Left colon (tissue), 2 donors: ENCODE measurements at places on chromosomes 16 and 17. TPM values are rescaled to one million over a fixed set of nuclear protein-coding genes. Genes with fewer than 3 reads are reported as not detected.

GRCh38 chr17:31297090-31297489, at the start of gene OMG:
Gene OMG (minus strand): TSS chr17:31297239. CDS start chr17:31296331, 908 bp downstream.
- DNase-seq, result no peak

- DNase-seq, result no peak
Measured at GRCh38 chr17:19705201-19705600, 11.2 kb downstream of the SLC47A2 start.

DNA sequence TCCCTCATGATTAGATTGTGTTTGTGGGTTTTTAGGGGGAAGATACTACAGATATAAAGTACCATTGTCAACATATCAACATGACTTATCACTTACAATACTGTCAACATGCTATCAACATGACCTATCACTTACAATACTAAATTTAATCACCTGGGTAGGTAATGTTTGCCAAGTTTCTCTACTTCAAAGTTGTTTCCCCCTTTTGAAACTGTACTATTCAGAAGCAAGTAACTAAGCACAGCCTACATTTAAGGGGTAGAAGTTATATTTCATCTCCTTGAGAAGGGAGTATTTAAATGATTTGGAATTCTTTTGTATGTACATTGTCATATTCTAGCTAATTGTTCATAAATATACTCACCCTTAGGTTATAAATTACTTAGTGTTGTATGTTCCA, 68.7 kb downstream of the TRIM37 start:
- DNase-seq, result no peak

DNA sequence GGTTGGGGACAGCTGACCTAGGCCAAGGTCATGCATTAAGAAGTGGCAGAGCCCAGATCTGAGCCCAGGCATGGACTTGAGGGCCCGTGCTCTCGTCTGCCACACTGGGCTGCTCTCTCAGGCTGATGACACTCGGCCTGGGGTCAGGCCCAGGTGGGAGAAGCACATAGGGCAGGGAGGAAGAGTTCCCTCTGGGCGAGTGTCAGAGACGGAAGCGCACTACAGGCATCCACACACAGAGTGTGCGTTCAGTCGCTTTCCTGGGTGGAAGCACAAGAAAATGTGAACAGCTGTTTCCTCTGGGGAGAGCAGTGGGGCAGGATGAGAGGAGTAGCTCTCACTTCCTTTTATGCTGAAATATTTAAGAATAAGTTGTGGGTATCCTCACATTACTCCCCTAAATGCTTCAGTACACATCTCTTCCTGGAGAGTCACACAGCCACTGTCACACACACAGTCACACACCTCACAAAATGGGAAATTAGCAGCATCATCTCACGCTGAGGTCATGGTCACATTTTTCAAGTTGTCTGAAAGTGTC, 59.7 kb downstream of the B9D1 start:
- DNase-seq, result no peak

DNA sequence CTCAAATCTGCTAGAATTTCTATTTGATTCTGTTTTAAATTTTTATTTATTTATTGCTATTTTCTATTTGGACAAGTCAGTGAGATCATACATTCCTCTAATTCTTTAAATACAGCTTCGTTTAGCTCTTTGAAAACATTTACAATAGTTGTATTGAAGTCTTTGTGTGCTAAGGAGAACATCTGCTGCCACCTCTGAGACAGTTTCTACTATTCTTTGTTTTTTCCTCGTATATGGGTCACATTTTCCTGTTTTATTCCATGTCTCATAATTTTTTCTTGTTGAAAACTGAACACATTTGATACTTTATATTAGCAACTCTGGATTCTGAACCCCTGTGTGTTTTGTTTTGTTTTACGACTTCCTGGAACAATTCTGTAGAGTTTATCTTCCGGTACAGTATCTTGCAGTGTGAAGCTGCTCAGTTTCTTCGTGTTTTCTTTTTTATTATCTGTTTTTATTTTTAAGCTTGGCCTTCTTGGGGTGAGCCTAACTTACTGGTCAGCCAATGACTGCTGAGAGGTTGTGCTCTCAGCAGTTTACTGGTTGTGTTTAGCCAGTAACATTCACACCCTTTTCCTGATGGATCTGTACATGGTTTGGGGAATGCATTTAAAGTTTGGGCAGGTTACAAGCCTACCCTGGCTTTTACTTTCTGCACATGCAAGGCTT, 99.0 kb downstream of the CA4 start:
- no peak for DNase-seq

Gene RPL19
- 1,376 TPM for total RNA-seq
